ENCODE measurements at places on chromosomes 11 and 22. TPM values are rescaled to one million over a fixed set of nuclear protein-coding genes. Genes with fewer than 3 reads are reported as not detected.

OR52H1 gene
- 0.20 TPM for polyA plus RNA-seq

OR56A1 gene
- polyA plus RNA-seq = not detected

OVCH2 gene
- polyA plus RNA-seq = 6.7 TPM

GRCh38 chr11:37502202-37502601, 904.2 kb upstream of the RAG2 start:
- no peak for DNase-seq

- no peak for DNase-seq
These were observed 977.0 kb upstream of the CHORDC1 start for GRCh38 chr11:91199866-91200265.

DNA sequence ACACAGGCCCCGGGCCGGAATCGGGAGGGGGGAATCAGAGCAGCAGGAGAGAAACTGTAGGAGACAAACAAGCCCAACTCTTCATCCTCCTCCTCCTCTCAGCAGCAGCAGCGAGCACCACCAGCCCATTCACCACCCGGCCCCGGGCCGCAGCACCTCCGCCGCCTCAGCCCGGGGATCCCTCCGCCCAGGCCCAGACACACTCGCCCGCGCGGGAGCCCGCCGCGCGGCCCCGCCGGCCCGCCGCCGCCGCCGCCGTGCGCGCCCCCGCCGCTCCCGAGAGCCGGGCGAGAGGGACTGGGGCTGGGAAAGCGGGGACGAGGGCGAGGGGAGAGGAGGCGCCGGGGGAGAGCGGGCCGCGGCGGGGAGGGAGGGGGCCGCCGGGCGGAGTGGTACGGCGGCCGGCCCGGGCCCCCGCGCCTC, at the start of gene PHF21A:
PHF21A (minus strand) TSS at position 154 of the 423 bp plus-strand sequence. CDS start 37,235 bp downstream, outside the sequence.
- DNase-seq = peak; percentile 93

DNA sequence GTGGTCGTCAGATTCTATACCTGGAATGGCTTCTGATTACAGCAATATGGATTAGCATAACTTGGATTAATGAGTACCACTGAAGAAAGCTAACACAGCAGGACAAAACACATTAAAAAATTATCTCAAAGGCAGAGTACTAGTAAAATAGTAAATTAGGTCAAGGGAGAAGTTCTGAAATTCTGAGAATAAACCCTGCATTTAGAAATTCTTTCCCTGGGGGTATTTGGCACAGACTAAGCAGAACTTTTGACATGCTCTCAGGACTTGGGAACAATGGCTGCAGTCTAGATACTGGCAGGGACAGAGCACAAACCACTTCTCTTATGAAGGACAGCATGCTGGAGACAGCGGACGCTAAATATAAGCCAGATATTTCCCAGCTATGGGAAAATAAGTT, 85.6 kb upstream of the GRIA4 start:
- no peak for DNase-seq

- DNase-seq = no peak
These were observed 757 bp downstream of the RNASEH2C start for GRCh38 chr11:65719871-65720210.

DNA sequence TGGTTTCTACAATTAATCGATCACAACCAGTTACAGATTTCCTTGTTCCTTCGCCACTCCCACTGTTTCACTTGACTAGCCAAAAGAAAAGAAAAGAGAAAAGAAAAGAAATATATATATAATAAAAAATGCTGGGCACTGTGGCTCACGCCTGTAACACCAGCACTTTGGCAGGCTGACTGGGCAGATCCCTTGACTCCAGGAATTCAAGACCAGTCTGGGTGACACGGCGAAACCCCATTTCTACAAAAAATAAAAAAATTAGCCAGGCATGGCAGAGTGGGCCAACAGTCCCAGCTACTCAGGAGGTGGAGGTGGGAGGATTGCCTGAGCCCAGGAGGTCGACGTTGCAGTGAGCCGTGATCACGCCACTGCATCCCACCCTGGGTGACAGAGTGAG, 83.8 kb downstream of the NAT10 start:
- DNase-seq = no peak

TTC36 gene
- 0.84 TPM for polyA plus RNA-seq

GRCh38 chr22:39923696-39924095, 22.8 kb downstream of the GRAP2 start:
- no peak for DNase-seq

DNA sequence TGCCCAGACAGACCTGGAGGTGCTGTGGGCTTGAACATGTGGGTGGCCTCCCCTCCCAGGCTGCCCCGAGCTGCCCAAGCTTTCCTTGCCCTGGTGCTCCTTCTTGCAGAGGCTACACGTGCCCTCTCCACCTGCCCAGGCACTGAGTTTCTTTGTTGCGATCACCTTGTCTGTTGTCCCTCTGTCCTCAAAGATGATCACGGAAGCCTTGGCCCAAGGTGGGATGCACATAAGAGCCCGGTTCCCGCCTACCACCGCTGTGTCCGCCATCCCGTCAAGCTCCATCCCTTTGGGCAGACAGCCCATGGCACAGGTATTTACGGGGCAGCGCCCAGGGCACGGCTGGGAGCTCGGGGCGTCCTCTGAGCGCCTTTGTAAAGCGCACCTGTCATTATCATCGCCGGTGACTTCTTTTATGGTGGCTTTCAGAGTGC, 67.5 kb downstream of the MED15 start:
- DNase-seq = no peak

P4HA3 gene
- 2.4 TPM for polyA plus RNA-seq

DNA sequence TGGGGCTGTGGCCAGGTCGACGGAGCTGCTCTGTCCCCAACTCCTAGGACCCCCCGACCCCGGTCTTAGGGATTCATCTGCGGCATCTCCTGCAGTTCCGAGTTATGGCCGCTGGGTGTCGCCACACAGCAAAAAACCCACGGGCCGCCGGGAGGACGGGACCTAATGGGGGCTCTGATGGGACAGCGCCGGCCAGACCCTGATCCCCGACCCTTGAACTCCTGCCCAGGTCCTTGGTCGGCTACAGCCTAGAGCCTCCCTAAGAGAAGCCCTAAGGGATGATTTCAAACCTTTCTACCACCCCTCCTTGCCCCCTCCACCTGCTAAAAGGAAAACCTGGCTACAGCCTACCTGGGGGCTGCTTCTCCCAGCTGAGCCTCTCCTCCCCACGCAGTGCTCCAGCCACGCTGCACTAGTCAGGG, 30.8 kb upstream of the LRRC10B start:
- no peak for DNase-seq

GRCh38 chr11:112477152-112477551, 216.5 kb upstream of the PLET1 start:
- DNase-seq = no peak

- peak; percentile 68 for DNase-seq
These were observed 2.2 kb downstream of the NCAM1 start for GRCh38 chr11:112963368-112963955.

DNA sequence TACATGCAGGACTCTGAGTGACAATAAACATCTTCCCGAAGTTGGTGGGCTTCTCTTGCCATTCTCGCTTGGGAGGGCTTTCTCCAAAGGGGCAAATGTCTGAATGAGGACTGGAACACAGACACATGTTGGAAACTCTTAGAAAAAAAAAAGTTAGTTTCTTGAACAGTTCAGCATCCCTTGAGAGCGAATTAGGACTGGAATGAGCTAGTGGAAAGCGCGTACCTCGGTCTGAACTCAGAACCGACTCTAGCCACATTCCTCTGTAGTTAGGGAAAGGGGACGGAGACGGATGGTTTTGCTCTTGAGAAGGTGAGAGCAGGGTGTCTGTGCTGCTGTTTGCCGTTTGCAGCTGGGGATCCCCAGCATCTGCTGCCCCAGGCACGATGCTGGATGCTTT, 517.3 kb downstream of the TBC1D22A start:
- DNase-seq = no peak

DNA sequence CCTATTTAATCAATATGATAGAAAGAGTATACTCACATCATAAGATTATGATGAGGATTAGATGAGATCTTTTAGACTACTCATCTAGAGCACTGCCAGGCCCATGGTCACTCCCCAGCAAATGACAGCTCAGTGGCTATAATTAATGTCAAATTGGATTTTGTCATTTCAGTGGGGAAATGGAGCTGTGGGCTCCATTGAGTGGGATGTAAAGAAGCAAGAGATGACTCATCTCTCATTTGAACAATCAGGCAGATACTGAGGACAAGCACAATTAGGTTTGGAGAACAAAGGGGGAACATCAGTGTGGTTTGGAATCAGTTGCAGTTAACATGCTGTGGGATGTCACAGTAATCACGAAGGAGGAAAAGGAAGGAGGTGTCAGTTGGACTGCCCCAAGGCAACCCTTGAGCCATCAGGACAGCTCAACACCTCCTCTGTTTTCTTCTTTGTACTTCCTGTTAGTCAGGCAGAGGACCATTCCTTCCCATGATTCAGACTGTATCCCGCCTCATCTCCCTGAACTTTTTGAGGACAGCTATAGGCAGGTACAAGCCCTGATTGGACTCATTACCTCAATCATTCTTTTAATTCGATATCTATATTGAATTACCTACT, 473.7 kb upstream of the ISX start:
- no peak for DNase-seq

GRCh38 chr22:46051646-46052045, 74.7 kb upstream of the WNT7B start:
- no peak for DNase-seq

DNA sequence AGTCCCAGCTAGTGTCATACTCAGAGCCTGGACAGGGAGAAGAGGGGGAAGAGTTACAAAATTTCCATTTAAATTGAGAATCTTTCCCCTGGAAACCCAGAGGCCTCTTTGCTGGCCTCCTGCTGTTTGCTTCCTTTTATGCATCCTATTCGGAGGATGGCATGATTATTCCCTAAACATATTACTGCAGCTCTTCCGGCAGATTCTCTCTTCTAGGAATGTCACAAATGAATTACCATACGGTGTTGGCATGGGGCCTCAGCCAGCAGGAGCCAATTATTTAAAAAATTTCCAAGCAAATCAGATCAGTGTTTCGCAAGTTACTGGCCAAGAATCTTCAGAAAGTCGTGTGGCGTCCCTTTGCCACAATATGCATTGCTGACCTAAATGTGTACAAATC, 326.7 kb upstream of the NCAM1 start:
- DNase-seq = no peak

DNA sequence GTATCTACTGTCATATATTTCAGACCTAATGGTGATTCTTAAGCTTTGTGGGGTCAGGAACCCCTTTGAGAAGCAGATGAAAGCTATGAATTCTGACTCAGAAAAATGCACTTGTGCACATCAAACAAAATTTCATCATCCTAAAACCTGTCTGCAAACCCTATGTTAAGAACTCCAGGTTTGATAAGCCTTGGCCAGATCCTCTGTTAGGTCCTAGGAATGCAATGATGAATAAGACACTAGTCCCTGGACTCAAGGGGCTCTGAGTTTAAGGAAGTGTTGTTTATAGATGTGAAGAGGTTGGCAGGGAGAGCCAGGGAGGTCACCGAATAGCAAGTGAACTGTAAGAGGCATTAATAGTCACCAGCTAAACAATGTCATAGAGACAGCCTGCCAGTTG, 103.2 kb downstream of the SPON1 start:
- DNase-seq = no peak

RTN4RL2 gene
- 3.4 TPM for polyA plus RNA-seq

CHRM1 gene
- 0.34 TPM for polyA plus RNA-seq

DNA sequence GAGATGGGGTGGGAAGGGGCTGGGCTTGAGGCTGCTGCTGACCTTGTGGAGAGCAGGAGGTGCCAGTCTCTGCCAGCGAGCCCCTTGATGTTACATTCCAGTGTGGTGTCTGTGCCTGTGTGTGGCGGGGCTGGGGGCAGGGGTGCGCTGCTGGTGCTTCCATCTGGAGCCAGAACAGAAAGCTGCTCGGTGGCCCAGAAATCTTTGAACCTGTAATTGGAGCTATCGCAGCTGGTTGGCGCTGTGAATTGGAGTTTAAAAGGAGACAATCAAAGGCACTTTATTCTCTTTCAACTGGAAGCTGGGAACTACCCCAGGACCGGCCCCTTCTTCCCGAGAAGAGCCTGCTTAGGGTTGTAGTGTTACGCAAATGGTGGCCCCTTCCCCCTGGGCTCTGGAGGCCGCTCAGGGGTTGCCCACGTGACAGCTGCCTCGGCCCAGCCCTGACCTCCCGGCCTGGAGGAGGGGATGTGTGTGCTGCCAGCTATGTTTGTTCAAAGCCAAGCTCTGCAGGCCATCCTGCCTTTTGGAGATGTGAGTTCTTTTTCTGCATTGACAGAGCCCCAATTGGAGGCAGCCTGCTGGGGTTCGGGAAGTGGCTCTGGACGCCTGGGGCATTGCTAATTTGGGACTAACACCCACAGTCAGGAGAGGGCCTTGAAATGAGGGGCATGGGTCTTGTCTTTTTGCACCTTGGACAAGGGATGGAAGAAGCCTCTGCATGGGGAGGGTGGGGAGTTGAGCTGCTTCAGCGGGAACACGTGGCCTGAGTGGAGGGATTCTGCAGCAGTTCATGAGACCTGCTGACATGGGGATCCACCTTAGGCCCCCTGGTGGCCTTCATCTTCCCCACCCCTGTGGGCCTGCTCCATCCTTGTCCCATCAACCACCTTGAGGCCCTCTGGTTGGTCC, 14.0 kb upstream of the ARSA start:
- DNase-seq = peak; percentile 77

DNA sequence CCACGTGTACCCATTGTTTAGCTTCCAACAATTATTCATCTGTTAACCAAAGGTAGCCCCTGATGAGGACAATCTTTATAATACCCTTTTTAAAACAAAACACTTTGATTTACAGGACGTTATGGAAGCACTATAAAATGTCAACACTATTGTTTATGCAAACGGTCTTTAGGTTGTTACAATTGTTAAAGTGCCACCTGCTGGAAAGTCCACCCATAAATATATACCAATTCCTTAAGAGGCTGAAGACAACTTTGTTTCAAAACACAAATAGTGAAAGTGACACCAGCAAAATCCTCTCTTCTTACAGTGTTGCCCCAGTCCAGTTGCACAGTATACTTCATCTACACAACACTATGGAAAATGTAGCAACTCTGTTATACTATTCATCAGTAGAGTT, 68.9 kb upstream of the SLN start:
- DNase-seq = no peak

USH1C gene
- 0.23 TPM for polyA plus RNA-seq

NXPE2 gene
- polyA plus RNA-seq = 0.23 TPM

PHOX2A gene
- not detected for polyA plus RNA-seq

GRCh38 chr11:57276169-57276970, 39.3 kb upstream of the APLNR start:
- no peak for DNase-seq

CCDC116 gene
- polyA plus RNA-seq = 0.93 TPM

MRGPRG gene
- not detected for polyA plus RNA-seq

GGT5 gene
- polyA plus RNA-seq = 13.6 TPM

- DNase-seq = no peak
These were observed 11.6 kb upstream of the GAB2 start for GRCh38 chr11:78429209-78429608.

DNA sequence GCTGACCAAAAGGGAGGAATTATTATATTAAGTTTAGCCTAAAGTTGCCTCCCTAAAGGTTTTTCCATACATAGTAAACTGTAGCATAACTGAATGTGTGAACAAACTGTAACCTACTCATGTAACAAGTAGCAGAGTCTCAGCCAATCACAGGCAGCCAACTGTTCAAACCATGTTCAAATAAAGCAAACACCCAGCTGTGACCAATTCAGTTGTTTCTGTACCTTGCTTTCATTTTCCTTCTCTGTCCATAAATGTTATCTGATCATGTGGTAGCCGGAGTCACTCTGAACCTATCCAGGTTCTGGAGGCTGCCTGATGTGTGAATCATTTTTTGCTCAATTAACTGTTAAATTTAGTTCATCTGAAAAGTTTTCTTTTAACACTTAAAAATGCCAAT, 373.5 kb downstream of the GUCY1A2 start:
- no peak for DNase-seq

OR56A3 gene
- polyA plus RNA-seq = not detected

MOV10L1 gene
- 3.2 TPM for polyA plus RNA-seq

GRCh38 chr11:122214567-122214966, 98.6 kb upstream of the BLID start:
- no peak for DNase-seq

HMOX1 gene
- 10.5 TPM for polyA plus RNA-seq

MPPED2 gene
- polyA plus RNA-seq = 2.5 TPM
